ENCODE measurements at places on chromosomes 7 and 10.
A peak's percentile ranks its signal among the peaks of the same experiment; 100 is the strongest.

DNA sequence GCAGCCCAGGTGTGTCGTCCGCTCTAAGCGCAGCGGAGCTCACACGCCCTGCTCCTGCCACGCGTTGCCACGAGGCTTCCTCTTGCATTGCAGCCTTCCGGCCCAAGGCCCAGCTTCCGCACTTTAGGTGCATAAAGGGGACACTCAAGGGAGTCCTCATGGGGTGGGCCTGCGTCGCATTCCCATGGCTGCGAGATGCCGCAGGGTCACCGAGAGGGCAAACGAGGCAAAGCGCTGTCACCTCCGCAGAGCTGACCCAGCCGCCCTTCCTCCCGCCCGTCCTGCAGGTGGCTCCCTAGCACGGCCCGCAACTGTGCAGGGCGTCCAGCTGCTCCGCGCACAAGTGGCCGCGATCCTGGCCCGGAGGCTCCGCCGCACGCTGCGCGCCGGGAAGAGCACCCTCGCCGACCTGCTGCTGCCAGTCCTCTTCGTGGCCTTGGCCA, 283.5 kb downstream of the ABCA13 start:
- no peak for DNase-seq

DNA sequence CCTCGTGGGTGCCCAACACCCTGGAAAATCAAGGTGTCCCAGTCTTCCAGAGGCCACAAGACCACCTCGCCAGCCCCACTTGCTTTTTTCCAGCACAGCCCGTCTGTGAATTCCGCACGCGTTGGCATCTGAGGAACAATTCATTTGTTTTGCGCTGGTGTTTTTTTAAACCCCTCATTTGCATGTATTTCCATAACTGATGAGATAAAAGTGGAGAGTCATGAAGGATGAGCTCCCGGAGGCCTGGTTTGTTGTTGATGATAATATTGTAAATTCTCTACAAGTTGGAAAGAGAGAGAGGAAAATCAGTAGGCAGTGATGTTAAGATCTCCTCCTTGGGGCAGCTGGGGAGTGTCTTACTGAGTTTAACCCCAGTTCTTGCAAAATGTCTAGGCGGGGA, 34.6 kb downstream of the SLC29A3 start:
- DNase-seq: no peak

DNA sequence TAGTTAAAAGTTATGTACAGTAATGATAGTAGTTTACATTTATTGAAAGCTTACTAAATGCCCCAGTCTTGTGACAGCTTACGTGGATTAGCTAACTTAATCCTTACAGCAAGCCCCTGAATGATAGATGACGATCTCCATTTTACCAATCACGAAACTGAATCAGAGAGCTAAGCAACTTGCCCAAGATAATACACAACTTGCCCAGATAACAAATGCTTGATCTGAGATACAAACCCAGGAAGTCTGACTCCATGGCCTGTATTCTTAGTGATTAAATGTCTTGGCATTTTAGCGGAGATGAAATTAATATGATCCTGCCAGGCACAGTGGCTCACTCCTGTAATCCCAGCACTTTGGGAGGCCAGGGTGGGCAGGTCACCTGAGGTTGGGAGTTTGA, 46.9 kb upstream of the FMC1 start:
- no peak for DNase-seq

- no peak for DNase-seq
Measured at GRCh38 chr7:55133630-55134358, 115.0 kb downstream of the EGFR start.

DNA sequence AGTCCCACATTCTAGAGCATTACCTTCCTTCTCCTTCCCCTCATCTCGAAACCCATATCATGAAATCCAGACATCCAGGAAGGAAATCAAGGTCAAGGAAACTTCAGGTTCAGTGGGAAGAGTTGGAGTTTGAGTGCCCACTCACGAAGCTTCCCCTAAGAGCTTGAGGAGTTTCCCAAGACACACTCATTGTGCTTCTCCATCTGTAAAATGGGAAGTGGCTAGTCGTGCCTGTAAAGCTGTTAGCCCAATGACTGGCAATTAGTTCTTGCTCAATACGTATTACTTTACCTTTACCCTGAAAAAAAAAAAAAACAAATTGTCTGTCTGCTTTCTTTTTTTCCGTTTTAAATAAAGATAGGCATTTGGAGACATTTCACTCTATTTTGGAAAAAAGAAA, 42.3 kb downstream of the GPAM start:
- DNase-seq: peak; percentile 25

DNA sequence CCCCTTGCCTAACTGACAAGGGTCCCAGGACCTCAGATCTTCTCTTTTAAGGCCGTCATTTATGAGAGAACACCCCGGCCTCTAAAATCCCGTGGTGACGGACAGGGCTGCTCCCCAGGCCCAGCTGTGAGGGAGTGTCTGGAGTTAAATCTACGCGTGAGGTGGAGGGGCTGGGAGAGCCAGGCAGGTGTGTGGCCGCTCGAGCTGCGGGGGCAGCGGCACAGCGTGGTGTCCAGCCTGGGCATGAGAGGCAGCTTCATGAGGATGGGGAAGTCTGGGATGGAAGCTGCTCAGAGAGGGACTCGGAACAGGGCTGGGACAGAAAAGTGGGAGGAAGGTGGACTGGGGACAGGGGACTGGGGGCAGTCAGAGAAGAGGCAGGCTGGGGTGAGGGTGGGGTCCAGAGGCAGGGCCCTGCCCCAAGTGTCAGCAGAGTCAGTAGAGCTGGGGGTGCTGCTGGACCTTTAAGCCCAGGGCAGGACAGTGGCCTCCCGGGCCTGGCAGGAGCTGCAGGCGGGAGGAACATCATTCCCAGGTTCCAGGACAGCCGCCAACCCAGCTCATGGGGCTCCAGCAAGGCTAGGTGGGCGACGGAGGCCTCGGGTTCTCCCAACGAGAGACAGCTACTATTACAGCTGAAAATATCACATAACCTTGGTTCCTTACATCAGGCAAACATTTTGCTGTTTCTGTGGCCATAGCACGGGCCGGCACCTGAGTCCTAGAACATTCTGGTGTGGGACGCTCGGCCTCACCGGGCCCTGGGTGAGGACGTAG, 55.2 kb downstream of the JAKMIP3 start:
- no peak for DNase-seq

- no peak for DNase-seq
Measured at GRCh38 chr7:131774419-131775220, 218.2 kb upstream of the PODXL start.

DNA sequence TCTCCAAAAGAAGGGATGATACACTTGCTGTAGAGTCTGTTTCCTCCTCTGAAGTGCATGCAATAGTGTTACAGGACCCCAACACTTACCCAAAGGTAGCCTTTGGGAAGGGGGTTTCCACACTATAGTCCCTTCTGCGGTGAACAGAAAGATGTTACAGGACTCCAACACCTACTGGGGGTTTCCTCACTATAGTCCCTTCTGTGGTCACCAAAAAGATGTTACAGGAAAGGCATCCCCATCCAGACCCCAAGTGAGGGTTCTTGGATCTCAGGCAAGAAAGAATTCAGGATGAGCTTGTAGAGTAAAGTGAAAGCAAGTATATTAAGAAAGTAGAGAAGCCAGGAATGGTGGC, 69.2 kb upstream of the PIK3CG start:
- no peak for DNase-seq

DNA sequence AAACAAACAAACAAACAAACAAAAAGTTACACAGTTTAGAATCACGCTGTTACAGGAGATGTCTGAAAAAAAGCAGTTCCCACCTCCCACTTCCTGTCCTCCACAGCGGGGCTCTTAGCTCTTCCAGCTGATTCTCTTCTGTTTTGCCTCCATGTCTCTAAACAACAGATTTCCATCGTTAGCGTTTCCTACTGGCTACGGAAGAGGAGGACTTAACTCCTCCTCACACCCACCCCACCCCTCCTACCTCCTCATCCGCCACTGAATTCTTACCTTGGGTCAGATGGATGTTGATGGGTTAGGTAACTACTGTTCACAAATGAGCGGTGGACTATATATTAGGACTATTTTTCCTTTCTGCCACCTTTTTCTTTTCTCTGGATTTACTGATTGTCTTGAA, 36.8 kb upstream of the NUB1 start:
- DNase-seq: no peak

DNA sequence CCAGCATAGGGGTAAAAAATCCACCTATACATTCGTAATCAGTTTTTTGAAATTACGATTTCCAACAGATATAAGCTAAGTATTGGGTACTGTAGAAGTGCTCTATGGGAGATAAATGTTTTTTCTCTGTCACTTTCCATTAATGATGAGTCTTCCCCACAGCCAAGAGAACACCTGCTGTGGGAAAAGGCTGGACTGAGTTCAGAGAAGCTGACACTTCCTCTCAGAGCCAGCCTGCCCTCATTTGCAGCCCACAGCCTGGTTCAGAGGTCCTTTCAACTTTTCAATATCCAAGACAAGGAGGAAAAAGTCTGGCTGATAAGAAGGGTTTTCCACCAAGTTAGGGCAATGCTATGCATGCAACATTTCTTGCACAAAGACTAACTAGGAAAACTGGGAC, 64.5 kb upstream of the DNAJB12 start:
- DNase-seq: no peak

- no peak for DNase-seq
Measured at GRCh38 chr10:19956516-19957032, 140.3 kb downstream of the PLXDC2 start.

- DNase-seq: no peak
Measured at GRCh38 chr7:1210321-1210978, 22.2 kb upstream of the UNCX start.

- DNase-seq: no peak
Measured at GRCh38 chr7:130329681-130330080, 14.9 kb upstream of the CPA5 start.

Data from AML-193 (cell line).